Pancreas (tissue), 10 donors: ENCODE measurements at places on chromosomes 3 and 15. TPM values are rescaled to one million over a fixed set of nuclear protein-coding genes. Genes with fewer than 3 reads are reported as not detected.

SLC28A1 gene
- polyA plus RNA-seq: 0.11 TPM

PLA2G4D gene
- 0.05 TPM for polyA plus RNA-seq

MOBP gene
- not detected for polyA plus RNA-seq

TICRR gene
- not detected for polyA plus RNA-seq

PLEKHO2 gene
- polyA plus RNA-seq: 5.0 TPM

ADAMTS7 gene
- polyA plus RNA-seq: 1.4 TPM

GRAMD2A gene
- polyA plus RNA-seq: not detected

SAXO2 gene
- polyA plus RNA-seq: 7.1 TPM

FMN1 gene
- polyA plus RNA-seq: 2.3 TPM
